Mesenchymal stem cell (in vitro differentiated cells and primary cell): ENCODE measurements at places on chromosomes 2 and 18.

GRCh38 chr2:159863526-159864160, 65.6 kb upstream of the CD302 start:
- DNase-seq, result no peak

DNA sequence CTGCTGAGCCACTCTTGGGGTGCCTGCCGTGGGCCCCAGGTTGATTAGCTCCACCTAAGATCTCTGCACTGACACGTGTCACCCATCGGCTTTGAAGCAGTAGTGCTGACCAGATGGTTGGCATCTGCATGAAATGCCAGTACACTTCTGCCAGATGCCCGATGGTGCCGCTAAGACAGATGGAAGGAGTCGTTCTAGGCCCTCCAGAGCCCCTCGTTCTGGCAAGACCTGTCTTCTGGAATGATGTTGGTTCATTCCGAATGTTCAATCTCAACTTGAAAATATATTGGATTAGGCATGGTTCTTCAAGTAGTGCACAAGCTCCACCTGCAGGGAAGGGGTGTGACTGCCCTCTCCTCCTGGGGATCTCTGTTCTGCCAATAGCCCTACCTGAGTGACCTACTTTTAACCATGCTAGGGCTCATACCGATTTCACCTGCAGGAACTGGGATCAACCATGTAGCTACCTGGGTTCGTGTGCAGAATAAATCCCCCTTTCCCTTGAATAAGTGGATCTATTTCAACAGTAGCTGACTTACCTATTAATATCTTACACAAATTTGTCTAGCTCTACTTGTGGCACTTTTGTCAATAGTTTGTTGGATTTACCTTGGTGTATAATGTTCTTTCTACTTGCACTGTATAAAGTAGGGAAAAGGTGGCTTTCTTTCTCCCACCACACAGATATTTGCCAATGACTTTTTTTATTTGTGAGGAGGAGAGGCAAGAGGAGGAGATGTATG, 342.6 kb downstream of the CTNNA2 start:
- DNase-seq, result peak; percentile 2

DNA sequence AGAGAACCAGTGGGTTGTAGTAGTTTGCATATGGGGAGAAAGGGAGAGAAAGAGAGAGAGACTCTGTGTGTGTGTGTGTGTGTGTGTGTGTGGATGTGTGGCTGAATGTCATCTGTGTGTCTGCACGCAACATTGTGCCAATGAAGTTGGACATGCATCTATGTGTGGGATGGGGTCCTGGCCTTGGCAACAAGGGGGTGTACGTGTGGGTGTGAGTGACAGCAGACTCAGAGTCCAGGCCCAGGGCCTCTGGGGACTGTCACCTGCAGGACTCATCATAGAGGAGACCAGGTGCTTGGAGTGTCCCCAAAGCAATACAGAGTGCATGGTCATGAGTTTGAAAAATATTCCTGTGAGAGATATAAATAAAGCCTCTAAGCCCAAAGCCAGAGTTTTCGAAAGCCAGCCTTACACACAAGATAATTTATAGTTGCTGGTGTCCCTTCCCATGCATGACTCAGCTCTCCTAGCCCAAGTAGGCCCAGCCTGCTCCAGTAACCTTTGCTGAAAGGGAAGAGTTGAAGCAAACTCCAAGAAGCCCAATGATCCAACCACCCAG, 59.9 kb downstream of the TNP1 start:
- DNase-seq, result peak; percentile 88

DNA sequence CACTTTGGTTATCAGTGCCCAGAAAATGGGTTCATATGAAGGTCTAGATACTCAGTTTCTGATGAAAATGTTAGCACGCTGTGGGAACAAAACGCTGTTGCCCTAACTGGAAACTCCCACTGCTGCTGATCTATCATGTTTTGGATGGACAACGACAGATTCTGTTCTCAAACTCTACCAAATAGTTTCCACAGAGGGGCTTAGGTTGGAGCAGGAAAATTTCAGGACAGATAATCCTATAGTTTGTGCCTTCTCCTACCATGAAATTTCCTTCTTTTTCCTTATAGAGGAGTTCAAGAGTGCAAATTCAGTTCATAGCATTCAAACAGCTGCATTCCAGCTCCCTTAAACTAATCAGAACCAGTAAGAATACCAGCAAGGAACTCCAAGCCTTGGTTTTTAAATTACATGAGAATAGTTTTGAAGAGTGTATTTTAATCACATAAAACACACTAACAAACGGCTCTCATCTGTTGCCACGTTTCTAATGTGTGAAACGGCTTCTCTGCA, 58.7 kb upstream of the RALBP1 start:
- no peak for DNase-seq

DNA sequence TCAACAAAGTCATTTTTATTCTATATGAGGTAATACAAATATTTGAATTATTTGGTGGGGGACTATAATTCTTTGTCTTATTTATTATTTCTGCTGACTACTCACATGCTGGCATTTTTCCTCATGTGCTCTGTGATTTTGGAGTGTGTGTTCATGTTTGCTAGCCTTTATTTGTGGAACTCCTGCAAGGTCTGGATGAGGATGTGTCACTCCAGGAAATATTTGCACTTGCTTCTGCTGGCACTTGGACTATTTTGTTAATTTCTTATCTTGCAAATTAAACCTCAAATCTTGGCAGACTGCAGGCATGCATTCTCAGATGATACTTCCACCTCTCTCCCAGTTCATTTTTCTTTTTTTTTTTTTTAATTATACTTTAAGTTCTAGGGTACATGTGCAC, 34.1 kb downstream of the POLI start:
- no peak for DNase-seq
